ENCODE measurements at places on chromosomes 3 and 15.

- no peak for DNase-seq
Measured at GRCh38 chr3:99895131-99895696, 77.6 kb downstream of the CMSS1 start.

- no peak for DNase-seq
Measured at GRCh38 chr3:186014866-186015265, 77.1 kb upstream of the TRA2B start.

- DNase-seq = no peak
Measured at GRCh38 chr3:140342668-140343067, 335.2 kb upstream of the TRIM42 start.

GRCh38 chr3:46280105-46280797 is 38.0 kb downstream of the CCR3 start:
- DNase-seq = no peak

- DNase-seq = no peak
Measured at GRCh38 chr3:46484911-46485778, 12.6 kb upstream of the RTP3 start.

GRCh38 chr3:146928421-146929059 is 323.4 kb upstream of the PLSCR5 start:
- no peak for DNase-seq

DNA sequence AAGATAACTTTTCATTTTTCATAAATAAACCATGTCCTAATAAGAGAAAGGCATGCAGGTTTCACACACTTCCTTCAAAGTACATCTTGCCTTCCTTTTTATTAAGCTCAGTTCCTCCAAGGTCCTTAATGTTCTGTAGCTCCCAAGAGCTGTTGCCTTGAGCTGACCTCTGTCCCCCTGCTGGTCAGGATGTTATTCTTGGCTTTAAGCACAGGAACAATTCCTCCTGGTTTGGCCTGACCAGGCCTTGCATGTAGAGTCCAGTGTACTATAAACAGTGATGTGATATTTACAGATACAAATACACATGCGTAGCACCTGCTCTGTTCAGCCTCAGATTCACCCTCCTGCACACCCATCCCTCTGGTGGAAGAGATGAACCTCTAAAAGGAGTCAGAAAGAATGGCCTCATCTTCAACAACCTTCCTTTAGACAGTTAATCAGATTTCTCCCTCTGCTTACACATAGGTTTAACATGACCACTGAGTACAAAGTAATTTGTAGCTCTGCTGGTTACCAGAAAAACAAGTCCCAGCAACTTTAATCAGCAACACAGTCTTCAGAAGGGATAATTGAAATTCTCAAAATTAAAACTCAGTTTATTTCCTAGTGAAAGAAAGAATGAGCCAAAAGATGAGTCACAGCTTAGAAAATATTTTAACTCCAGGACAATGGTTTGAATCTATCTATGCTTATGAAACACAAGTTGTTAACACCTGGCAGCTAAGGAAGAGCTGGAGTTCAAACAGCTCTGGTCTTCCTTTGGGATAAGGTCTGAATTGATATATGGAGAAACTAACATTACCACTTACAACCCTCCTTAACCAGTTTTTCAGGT is 46.5 kb downstream of the PTPN9 start:
- DNase-seq = no peak

DNA sequence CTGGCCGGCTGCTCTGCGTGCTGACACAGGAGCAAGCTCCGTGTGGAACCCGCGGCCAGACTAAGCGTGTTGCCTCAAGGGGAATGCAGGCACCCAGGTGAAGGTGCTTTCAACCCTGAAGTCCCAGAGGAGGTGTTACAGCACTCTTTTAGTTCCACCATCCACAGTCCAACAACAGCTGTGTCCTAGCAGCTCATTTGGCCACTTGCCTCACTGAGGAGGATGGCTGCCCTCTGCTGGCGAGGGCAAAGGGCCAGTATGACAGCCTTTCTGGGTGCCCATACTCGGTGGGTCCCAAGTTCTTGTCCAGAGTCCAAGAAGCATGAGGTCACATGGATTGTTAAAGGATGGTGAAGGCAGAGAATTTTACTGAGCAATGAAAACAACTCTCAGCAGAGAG is 87.8 kb downstream of the C3orf85 start:
- no peak for DNase-seq

GRCh38 chr3:150409512-150410310 is 1.6 kb downstream of the TSC22D2 start:
- peak; percentile 84 for DNase-seq

DNA sequence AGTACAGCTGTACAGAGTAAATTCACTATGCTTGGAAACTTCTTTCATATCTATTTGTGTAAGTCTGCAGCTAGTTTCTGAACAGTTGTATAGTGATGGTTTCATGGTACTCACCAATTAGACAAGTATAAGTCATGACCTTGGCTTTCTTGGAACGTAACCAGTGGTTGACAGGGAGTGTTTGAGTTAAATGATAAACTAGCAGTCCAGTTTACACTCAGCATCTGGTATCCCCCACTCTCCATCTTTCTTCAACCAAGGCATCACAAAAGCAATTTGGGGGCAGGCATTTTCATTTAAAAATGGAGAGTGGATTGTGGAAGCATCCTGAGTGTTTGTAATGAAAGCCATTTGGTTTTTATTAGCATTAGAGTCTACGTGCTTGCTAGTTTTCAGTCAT is 26.0 kb downstream of the MME start:
- no peak for DNase-seq

GRCh38 chr3:128339491-128340012 is 127.1 kb downstream of the DNAJB8 start:
- DNase-seq = no peak

GRCh38 chr3:123720638-123721037 is 135.8 kb upstream of the HACD2 start:
- DNase-seq = no peak

DNA sequence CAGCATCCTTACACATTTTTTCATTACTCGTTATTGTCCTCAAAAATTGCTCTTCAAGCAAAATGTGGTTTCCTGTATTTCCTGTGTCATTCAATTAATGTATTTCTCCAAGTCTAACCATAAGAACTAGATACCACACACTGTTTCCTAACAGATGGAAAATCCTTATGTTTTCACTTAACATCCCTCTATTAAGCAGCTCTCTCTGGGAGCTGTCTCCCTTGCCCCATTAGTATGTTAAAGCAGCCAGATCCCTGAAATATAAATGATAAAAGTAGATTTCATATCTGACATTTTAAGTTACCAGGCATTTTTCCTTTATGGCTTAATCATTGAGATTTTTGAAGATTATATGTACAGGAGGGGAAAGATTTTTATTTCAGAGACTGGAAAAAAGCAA is 15.9 kb downstream of the PFN2 start:
- DNase-seq = no peak

- DNase-seq = no peak
Measured at GRCh38 chr3:43389388-43390254, 103.3 kb downstream of the SNRK start.

DNA sequence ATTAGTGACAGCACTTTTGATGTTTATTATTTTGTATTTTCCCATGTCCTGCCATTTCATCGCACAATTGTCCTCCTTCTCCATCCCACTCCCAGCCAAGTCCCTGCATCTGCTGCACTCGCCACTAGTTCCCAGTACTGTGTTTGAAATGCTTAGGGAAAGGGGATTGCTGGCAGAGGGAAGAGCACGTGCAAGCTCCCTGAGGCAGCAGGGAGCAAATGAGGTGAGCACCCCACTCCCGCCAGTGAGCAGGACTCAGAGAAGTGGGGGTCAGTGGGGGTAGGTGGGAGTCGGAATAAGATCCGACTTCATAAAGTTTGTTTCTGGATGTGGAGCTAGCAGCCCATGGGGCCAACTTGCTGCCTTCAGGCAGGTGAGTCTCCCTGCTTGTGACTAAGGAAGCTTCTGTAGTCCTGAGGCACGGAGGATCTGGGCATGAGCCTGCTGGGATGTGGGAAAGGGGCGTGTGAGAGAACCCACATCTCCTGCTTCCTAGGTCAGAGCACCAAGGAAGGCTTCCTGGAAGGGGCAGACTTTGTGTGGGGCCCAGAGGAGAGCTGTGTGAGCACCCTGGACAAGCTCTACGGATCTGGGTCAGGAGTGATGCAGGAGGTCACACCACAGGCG is 99.7 kb upstream of the TLE3 start:
- DNase-seq = no peak

GRCh38 chr15:91223863-91224262 is 123.8 kb downstream of the SV2B start:
- no peak for DNase-seq

GRCh38 chr3:4745235-4745610 is 234.0 kb upstream of the BHLHE40 start:
- DNase-seq = no peak

DNA sequence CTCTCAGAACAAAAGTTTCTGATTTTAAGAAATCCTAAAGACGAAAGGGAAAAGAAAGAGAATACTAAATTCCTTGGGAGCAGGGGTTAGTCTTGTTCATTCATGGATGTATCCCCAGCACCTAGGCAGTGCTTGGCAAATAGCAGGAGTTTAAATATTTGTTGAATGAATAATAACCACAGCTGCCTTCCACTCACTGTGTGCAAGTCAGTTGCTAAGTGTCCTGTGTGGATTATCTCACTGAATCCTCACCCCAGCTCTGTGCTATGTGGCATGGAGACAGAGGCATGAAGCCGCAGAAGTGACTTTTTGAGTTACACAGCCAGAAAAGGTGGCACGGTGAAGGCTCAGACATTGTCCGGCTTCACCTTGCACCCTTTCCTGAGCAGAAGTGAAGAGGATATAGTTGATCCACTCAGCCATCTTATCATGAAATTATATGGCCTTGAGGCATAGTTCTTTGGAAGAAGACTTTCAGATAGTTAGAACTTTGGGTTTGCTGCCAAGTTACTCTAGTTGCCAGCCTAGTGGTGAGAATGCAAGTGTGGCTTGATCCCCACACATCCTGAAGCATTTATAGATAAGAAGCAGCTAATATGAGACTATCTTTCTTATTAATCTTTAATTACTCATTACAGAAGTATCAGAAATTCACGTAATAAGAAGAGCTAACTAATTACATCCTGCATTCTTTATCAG is 355.5 kb downstream of the LRTM1 start:
- DNase-seq = no peak

- DNase-seq = no peak
Measured at GRCh38 chr3:148030975-148031374, 621.8 kb downstream of the ZIC1 start.

DNA sequence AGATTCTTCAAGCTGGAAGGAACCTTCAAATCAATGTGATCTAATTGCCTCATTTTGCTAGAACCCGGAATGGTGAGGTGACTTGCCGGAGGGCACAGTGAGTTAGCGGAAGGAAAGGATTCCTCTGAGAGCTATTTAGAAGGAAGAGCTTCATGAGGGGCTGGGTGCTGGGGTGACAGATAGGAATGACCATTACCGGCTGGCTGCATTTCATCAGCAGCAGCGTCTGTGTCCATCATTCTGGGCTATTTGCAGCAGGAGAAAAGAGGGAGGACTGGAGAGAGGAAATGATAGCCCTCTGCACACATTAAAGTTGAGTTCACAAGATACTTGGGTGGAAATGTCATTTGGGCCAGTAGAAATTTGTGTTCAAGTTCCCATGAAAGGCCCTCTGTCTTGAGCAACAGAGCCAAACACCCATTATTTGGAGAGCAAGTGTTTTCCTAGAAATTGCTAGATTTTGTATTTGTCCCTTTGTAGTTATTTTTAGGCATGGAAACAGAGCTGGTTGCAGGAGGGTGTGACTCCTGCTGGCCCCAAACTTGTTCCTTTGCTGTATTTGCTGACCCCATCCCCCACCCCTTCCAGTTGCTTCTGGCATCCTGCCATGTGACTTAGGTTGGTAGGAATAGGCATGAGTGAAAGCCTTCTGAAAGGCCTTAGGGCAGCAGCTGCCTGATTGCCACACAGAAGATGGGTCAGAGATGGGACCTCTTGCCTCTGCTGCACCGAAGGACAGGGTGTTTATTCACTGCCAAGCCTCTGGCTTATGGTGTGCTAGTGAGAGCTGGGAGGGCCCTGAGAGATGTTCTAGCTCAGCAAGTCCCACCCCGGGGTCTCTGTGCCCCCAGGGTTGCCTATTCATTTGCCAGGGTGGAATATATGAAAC is 87.5 kb upstream of the PLXNA1 start:
- no peak for DNase-seq

GRCh38 chr15:87207990-87208580 is 1048.5 kb downstream of the NTRK3 start:
- no peak for DNase-seq

GRCh38 chr3:52784021-52784621 is 6.7 kb downstream of the ITIH1 start:
- DNase-seq = no peak

- DNase-seq = no peak
Measured at GRCh38 chr15:94004697-94005096, 226.7 kb upstream of the MCTP2 start.

- no peak for DNase-seq
Measured at GRCh38 chr3:95350049-95350448, 1287.2 kb downstream of the NSUN3 start.

DNA sequence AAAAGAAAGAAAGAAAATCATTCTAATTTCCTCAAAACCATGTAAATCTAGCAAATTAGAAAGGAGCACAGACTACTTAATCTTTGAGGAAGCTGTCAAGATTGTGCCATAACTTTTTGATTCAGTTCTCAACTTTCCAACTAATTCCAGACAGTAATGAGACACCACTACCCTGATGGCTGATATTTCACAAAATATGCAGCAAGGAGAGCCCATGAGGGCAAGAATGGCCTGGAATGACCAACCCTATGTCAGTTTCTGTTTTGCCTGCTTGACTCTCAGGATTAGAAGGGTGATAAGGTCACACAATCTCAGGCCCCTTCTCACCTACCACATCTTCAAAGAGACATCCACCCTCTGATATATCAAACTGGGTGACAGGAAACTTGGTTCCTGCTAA is 134.7 kb downstream of the MAGI1 start:
- no peak for DNase-seq
